ENCODE measurements at places on chromosomes 2 and 18.

GRCh38 chr2:120396013-120396860 is 50.3 kb downstream of the INHBB start:
- no peak for DNase-seq

DNA sequence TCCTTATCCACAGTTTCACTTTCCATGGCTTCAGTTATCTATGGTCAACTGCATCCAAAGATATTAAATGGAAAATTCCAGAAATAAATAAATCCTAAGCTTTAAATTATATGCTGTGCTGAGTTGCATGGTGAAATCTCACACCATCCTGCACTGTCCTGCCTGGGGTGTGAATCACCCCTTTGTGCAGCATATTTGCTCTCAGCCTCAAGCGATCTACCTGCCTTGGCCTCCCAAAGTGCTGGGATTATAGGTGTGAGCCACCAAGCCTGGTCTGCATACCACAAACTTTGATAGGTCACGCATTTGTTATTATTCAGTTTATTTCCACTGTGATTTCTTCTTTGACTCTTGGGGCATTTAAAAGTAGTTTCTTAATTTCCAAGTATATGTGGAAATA is 117.2 kb downstream of the SPIRE1 start:
- no peak for DNase-seq

GRCh38 chr2:191866195-191866594 is 19.3 kb upstream of the CAVIN2 start:
- no peak for DNase-seq

DNA sequence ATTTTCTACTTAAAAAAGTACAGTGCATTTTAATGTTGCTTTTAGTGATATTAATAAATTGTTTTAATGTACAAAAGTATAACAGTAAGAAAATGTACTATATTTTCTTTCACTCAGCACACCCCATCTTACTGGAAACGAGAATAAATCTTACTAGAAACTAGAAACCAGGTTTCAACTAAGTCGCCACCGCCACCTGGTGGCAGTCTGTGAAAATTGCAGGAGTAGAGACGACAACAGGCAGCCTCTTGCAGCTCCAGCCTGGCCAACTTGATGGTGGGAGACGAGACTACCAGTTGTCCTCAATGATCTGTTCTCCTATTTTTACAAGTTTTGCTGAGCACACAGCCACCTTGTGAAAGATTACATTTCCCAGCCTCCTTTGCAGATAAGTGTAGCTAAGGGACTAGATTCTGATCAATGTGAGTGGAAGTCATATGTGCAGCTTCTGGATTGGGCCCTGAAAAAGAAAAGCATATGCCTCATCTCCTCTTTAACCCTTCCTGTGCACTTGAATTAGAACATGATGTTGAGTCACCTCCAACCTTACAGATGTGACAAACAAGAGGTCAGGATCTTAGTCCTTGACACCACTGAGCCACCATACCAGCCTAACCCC is 8.7 kb downstream of the OTOF start:
- peak; percentile 74 for DNase-seq

GRCh38 chr18:30855762-30856161 is 186.8 kb downstream of the DSC3 start:
- no peak for DNase-seq

- no peak for DNase-seq
Measured at GRCh38 chr2:167334146-167334742, 446.0 kb downstream of the XIRP2 start.

DNA sequence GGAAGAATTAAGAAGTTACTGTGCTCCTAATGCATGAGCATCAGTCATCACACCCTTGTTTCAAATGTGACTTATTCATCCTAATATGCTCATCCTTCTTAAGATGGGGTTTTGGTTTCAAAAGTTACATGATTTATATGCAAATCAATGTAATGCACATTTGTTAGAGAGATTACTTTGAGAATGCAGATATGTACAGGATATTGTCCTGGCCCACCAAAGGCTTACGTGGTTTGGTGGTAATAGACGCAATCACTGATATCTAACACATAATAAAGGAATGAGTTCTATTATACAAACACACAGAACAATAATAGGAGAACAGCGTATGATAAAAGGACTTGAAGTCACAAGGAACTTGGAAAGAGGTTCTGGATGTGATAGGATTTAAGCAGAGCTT is 11.1 kb upstream of the COL5A2 start:
- DNase-seq, result no peak

- DNase-seq, result peak; percentile 43
Measured at GRCh38 chr2:234368861-234369261, 128.0 kb downstream of the ARL4C start.

DNA sequence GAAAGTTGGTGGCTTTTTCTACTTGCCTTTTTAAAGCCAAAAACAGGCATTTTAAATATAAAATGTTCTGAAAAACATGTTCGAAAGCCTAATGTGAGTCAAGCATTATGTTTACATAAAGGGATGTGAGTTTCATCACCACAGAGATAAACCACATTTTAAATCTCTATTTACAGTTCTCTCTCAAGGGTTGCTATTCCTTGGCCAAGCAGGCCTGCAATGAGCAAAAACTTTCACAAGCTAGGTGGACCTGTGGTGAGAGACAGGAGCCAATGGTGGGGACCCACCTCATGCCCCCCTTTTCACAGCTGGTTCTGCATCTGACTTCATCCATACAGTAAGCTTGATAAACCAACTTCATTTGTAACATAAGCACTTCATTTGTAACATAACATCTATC is 65.1 kb downstream of the CUL3 start:
- DNase-seq, result peak; percentile 50

GRCh38 chr2:31239593-31240177 is 5.7 kb downstream of the EHD3 start:
- no peak for DNase-seq

- no peak for DNase-seq
Measured at GRCh38 chr2:98467082-98467536, 22.5 kb downstream of the INPP4A start.
